ENCODE measurements at places on chromosomes 16 and 17. TPM values are rescaled to one million over a fixed set of nuclear protein-coding genes. Genes with fewer than 3 reads are reported as not detected.
A peak's percentile ranks its signal among the peaks of the same experiment; 100 is the strongest.

Gene HS3ST2
- total RNA-seq = 0.20 TPM

Gene HOXB4
- 14.6 TPM for total RNA-seq

DNA sequence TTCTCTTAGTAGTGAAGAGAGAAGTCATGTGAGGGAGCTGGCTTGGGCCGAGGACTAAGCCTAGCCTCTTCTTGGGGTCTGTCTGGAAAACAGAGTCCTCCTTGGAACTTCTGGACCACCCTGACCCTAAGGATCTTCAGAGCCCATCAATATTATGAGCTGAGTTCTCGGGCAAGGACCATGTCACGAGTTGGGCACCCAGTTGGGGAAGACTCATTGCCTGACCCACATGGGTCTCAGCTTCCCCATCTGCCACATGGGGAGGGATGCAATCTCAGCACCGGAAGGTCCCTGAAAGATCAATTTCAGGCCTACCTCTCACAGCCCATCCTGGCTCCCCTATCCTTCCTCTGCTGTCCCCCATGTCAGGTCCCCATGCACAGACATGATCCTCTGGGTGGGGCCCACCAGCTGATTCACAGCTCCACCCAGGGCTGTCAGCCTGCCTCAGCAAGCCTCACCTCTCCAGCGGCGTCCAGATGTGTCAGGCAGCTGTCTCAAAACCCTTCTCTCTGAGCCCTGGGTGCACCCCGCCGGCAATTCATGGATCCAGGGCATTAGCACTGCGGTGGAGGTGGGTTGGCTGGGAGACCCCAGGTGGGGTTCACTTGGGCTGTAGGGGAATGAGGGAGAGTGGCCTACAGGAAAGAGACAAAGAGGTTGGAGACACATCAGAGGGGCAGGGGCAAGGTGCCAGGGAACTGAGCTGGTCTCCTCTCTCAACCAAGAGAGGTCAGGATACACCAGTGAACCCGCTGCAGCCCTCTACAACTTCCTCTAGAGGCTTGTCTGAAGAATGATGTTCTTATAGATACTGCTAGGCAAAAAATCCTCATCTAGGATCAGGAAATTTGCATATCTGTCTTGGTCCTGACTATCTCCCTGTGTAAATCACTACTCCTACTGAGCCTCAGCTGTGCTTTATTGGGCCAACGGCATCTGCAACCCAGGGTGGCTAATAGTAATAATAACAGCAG is 1.8 kb downstream of the NLRP1 start:
- DNase-seq = no peak

GRCh38 chr17:67126983-67127382 is 82.6 kb downstream of the CACNG1 start:
- no peak for DNase-seq

GRCh38 chr16:78796221-78796866 is 696.9 kb downstream of the WWOX start:
- peak; percentile 56 for DNase-seq

DNA sequence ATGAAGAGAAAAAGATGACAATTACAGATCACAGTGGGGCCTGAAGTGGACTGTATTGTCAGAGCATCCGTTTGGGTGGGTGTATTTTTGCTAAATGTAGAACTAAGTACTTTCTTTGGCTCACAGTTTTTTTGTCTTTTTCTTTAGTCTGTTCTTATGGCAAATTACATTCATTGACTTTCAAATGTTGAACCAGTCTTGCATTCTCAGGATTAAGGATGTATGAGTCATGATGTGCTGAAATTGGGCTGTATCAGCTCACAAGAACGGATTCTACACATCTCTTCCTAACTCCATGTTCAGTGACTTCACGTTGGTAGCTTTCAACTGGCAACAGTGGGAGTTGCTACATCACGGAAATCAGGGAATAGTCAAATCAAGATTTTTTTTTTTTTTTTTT is 66.5 kb downstream of the TEX2 start:
- DNase-seq = no peak

- DNase-seq = no peak
Measured at GRCh38 chr17:1144162-1144561, 35.6 kb downstream of the ABR start.

Gene KCNH6
- total RNA-seq = 0.64 TPM

DNA sequence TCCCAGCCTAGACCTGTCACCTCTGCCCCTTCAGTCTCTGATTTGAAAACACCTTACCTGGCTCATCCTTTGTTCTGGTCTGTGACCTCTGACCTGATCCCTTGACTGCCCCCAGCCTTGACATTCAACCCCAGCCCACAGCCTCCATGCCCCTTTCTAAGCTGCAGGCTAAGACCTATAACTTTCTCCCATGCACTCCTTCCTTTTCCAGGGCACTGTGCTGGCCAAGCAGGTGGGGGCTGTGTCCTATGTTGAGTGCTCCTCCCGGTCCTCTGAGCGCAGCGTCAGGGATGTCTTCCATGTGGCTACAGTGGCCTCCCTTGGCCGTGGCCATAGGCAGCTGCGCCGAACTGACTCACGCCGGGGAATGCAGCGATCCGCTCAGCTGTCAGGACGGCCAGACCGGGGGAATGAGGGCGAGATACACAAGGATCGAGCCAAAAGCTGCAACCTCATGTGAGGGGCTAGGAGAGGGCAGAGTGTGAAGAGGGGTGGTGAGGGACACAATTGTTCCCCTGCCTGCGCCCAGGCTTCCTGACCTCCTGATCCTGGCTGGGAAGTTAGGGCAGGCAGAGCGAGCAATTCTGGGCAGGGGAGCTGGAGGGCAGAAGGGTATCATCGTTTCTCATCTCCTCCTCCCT is 3.3 kb downstream of the RND2 start:
- DNase-seq = no peak

DNA sequence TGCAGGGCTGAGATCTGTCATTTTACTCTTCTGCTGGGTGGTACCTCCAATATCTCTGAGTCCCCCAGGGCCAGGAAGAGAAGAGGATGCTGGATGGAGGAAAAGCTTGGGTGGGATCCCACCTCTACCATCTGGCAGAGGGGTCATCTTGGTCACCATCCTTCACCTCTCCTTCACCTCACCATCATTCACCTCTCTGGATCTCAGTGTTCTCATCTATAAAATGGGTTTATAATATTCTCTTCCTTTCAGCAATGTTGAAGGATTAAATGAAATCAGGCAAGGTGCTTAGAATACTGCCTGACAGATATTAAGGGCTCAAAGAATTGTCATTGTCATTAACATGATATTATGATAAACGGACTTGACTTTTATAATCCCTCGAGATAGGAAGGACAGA is 195.8 kb downstream of the SNX29 start:
- DNase-seq = no peak

- DNase-seq = peak; percentile 39
Measured at GRCh38 chr16:74297145-74297665, 591 bp downstream of the PSMD7 start.

Gene SLC38A8
- total RNA-seq = not detected

- no peak for DNase-seq
Measured at GRCh38 chr16:78465730-78466129, 366.3 kb downstream of the WWOX start.

DNA sequence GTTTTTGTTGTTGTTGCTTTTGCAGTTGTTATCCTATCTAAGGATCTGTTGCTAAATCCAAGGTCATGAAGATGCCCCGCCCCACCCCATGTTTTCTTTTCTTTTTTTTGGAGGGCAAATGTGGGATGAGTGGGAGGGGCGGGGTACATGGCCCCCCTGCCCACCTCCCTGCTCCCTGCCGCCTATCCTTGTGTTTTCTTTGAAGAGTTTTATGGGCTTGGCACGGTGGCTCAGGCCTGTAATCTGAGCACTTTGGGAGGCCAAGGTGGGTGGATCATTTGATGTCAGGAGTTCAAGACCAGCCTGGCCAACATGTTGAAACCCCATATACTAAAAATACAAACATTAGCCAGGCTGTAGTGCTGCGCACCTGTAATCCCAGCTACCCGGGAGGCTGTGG is 18.8 kb upstream of the GOSR1 start:
- no peak for DNase-seq

GRCh38 chr17:49616601-49617131 is 41.0 kb downstream of the NXPH3 start:
- peak; percentile 57 for DNase-seq

- no peak for DNase-seq
Measured at GRCh38 chr17:76781056-76781982, 43.4 kb downstream of the MFSD11 start.

Gene TTLL6
- total RNA-seq = 12.2 TPM

Gene CFAP97D1
- not detected for total RNA-seq

DNA sequence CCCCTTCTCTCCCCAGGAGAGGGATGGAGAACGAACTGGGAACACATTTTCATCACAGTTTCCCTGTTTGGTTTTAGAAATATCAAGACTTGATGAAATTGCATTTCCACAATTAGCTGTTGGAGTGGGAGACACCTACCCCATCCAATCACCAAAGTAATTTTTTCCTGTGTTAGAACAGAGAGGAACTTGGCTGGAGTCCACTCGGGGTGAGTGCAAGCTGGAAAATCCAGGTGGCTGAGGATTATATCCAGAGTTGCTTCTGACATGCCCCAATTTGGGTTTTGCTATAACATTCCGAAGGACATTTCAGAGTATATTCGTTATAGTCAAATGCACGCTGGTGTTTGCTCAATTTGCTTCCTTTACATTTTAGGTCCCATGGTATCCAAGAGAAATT is 231.8 kb downstream of the C16orf95 start:
- no peak for DNase-seq

Gene KRT16
- not detected for total RNA-seq

GRCh38 chr16:69105501-69106361 is at the start of gene HAS3:
Gene HAS3, plus strand, starts transcription at chr16:69105653. Its CDS starts 3,743 bp downstream, at chr16:69109396.
- peak; percentile 84 for DNase-seq

Gene LRRC37A3
- total RNA-seq = 13.1 TPM

DNA sequence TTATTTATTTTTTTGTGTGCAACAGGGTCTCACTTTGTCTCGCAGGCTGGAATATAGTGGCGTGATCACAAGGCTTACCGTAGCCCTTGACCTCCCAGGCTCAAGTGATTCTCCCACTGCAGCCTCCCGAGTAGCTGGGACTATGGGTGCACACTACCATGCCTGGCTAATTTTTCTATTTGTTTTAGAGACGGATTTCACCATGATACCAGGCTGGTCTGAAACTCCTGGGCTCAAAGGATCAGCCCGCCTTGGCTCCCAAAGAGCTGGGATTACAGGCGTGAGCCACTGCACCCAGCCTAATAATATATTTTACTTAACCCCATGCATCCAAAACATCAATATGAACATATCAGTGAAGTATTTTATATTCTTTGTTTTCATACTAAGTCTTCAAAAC is 2.0 kb downstream of the CCDC200 start:
- no peak for DNase-seq

DNA sequence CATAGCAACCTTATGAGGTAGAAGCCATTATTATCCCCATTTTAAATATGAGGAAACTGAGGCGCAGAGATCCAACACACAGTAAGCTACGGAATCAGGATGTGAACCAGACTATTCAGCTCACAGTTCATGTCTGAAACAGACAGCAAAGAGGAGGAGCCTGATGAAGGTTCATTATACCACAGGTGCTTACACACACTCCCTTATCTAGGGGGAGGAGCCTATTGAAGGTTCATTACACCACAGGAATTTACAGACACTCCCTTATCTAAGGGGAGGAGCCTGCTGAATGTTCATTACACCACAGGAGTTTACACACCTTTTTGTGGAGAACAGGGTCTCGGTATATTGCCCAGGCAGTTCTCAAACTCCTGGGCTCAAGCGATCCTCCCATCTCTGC is 21.9 kb downstream of the C16orf95 start:
- DNase-seq = no peak

Gene SEPTIN1
- 5.6 TPM for total RNA-seq

GRCh38 chr17:21127509-21128077 is 829 bp downstream of the DHRS7B start:
- DNase-seq = no peak

Gene BCO1
- 2.2 TPM for total RNA-seq

DNA sequence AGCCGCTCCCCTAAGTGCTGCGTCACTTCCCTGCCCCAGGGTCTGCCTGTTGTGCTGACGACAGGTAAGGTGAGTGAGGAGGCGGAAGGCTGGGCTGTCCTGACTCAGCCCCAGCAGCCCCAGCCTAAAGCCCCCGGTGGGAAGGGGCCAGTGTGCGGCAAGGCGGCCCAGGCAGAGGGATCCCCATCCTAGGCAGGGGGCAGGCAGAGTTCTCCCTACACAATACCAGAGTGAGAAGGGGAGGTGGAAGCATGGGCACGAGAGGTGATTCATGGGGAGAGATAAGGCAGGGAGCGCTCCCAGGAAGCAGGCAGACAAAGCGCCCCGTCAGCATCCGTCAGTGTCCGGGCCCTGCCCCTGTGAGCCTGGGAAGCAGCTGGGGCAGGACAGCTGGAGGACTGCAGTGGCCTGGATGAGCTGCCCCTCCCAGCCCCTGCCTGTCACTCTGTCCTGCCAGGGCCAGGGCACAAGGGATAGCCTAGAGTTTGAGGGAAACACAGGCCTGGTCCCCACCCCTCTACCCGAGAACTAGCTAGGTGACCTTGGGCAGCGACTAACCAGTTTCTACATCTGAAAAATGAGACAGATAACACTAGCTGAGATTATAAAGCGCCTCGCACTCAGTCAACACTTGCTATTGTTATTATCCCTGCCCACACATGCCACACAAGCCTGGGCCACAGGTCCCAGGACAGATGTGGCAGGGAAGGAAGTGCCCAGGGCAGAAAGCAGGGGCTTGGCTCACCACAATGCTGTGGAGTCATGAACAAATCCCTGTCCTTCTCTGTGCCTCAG is 3.8 kb downstream of the FAM83G start:
- no peak for DNase-seq

DNA sequence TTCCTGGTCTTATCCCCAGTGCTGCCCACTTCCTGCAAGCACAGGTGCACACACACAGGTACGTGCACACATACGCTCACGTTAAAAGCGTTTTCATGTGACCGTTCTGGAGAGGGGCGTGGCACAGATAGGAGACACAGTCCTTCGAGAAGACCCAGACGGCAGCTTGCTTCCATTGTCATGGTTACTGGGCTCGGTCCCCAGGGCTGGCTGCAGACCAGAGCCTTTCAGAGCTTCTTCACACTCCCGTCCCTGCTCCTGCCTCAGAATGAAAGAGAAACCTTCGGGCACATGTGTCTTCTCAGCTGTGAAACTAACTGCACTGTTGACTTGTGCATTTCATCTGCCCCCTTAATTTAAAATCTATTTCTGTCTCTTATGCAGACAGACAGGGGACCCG is 154.2 kb downstream of the PITPNC1 start:
- peak; percentile 43 for DNase-seq

Gene CCDC78
- 0.96 TPM for total RNA-seq

GRCh38 chr16:27248036-27248435 is 20.5 kb downstream of the NSMCE1 start:
- no peak for DNase-seq

Gene NOTUM
- total RNA-seq = 0.13 TPM

Gene HEATR9
- total RNA-seq = not detected

DNA sequence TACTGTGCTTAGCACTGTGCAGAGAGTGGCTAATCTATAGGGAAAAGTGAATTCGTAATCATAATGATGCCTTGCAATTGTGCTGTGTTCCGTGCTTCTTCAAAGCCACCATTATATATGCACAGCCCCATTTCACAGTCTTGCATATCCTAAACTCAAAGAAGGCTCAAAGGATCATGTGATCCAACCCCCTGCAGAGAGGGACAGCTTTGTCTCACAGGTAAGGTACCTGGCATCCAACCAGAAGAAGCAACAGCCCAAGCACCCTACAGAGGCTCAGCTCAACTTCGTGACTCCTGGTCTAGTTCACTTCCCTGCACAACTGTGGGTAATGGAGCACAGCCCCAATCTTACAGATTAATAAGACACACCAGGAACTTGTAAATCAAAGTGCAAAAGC is 124.0 kb downstream of the ZNF423 start:
- DNase-seq = no peak
